Left cardiac atrium (tissue), 4 donors: ENCODE measurements at places on chromosomes 5 and 9. TPM values are rescaled to one million over a fixed set of nuclear protein-coding genes. Genes with fewer than 3 reads are reported as not detected.

DNA sequence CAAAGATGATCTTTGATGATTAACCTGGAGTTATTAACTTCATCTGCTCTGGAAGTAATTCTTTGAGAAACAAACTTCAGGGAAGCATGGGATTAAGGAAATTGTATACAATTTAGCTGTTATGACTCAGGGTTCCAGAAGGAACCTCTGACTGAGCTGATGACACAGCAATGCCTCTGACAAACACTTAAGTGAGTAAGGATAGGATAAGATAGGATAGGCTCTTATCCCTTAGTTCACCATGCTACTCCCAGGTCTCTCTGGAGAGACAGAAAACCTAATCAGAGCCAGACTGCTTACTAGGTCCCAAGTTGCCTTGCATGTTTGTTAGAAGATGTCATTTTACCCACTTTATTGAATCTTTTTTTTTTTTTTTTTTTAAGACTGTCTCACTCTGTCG is 12.6 kb upstream of the TMEM38B start:
- DNase-seq = no peak

- DNase-seq = no peak
Observed at GRCh38 chr9:28207657-28208056, 634.4 kb upstream of the C9orf72 start.

DNA sequence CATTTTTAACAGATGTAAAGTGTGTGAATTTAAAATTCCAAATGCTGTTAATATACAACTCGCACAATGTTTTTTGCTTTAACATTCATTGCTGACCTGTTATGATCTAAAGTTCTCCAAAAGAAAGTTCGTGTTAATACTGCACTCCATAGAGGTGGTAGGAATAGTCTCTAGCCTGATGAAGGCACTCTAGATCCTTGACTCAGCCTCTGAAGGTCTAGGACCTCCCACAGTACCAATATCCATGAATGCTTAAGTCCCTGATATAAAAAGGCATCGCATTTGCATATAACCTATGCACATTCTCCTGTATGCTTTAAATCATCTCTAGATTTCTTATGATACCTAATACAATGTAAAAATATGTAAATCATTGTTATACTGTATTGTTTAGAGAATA is 213.6 kb downstream of the EFNA5 start:
- no peak for DNase-seq

DNA sequence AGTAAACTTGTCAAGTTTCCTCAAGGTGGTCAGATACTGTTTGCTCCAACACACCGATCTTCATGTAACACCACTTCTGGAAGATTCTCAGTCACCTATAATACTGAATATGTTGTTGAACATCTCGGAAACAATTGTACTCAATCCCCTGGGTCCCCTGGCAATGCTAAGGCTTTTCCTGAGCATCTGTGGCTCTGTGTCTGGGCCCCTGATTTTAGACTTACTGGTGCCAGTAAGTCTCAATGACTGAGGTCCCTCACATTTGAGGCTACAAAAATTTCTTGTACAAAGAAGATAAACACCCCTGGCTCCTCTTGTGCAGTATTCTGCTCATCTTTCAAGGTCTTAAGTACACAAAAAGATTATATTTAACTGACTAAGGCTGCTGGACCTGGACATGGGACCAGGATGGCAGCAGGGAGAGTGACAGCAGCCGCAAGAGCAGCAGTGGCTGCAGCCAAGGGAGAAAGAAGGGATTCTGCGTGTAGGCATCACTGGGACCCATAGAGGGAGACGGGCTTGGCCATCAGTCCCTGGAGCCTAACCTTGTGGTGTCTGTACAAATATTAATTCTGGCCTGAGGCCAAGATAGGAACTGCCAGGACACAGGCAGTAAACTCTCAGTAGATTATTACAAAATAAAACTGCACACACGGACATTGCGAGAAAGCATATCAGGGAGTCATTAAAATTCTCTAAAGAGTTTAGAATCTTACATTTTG is 49.0 kb upstream of the TNPO1 start:
- DNase-seq = no peak

- DNase-seq = no peak
Observed at GRCh38 chr5:29143266-29143665, 2050.2 kb upstream of the CDH6 start.

- no peak for DNase-seq
Observed at GRCh38 chr5:134515801-134516200, 9.7 kb upstream of the JADE2 start.

The BAAT gene
- not detected for total RNA-seq

The WNT8A gene
- not detected for total RNA-seq

The MYOT gene
- 90.8 TPM for total RNA-seq

The HK3 gene
- total RNA-seq = 16.8 TPM
